ENCODE measurements at places on chromosomes 7 and 10. TPM values are rescaled to one million over a fixed set of nuclear protein-coding genes. Genes with fewer than 3 reads are reported as not detected.

DNA sequence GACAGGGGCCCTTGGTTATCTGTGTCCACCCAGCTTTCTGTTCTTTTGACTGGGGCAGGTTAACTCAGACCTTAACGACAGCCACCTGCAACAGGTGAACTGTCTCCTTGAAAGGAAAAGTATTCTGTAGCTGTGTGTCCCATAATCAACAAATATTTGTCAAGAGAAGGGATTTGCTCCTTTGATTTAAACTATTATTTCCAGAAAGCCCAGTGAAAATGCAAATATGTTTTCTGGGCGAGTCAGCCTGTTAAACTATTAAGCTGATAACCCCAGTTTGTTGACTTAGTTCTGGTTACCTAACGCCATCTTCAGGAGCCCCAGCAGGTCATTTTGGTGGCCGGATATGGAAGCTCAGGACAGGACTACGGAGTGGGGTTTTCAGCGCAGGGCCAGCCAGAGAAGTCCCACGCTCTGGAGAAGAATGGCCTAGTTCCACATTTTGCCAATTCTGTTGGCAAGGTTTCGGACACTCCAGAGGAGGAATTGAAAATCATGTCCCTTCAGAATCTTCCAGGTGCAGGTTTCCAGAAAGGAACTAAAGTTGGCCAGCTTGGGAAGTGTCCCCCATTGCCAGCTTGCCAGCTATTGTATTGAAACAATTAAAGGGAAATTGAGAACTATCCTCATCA, 54.5 kb downstream of the ADRA2A start:
- DNase-seq = no peak

GRCh38 chr7:106681815-106682495, 21.0 kb upstream of the CCDC71L start:
- DNase-seq = no peak

GRCh38 chr10:56912043-56912442, 551.0 kb upstream of the ZWINT start:
- DNase-seq = no peak

- DNase-seq = no peak
Measured at GRCh38 chr7:57328457-57328856, 121.5 kb upstream of the ZNF716 start.

The PRR15 gene
- total RNA-seq = not detected

Measured in activated CD4-positive, alpha-beta memory T cell treated with anti-CD3 and anti-CD28 coated beads for 36 hours (primary cell).